ENCODE measurements at places on chromosomes 2 and 18. TPM values are rescaled to one million over a fixed set of nuclear protein-coding genes. Genes with fewer than 3 reads are reported as not detected.

Gene UPP2
- not detected for total RNA-seq

Gene G6PC2
- total RNA-seq, result not detected

Gene ZSWIM2
- not detected for total RNA-seq

Gene FNDC4
- 7.3 TPM for total RNA-seq

Gene GDF7
- not detected for total RNA-seq

Gene IL37
- total RNA-seq, result not detected

Gene CIB4
- total RNA-seq, result not detected

Gene EGR4
- not detected for total RNA-seq

Gene GPD2
- 59.3 TPM for total RNA-seq

Gene TMEM169
- total RNA-seq, result 0.36 TPM

Gene FEV
- not detected for total RNA-seq

Gene CPO
- total RNA-seq, result not detected

Gene ABCG8
- total RNA-seq, result not detected

Gene AQP12B
- total RNA-seq, result not detected

Gene CGREF1
- total RNA-seq, result 9.3 TPM

Gene DSC2
- 0.82 TPM for total RNA-seq

Gene EPC2
- 22.4 TPM for total RNA-seq

Data from fibroblast of the aortic adventitia (primary cell).